ENCODE measurements at places on chromosomes 1 and 21.

GRCh38 chr1:71097428-71097827 lies 16.6 kb upstream of the ZRANB2 start:
- no peak for DNase-seq

DNA sequence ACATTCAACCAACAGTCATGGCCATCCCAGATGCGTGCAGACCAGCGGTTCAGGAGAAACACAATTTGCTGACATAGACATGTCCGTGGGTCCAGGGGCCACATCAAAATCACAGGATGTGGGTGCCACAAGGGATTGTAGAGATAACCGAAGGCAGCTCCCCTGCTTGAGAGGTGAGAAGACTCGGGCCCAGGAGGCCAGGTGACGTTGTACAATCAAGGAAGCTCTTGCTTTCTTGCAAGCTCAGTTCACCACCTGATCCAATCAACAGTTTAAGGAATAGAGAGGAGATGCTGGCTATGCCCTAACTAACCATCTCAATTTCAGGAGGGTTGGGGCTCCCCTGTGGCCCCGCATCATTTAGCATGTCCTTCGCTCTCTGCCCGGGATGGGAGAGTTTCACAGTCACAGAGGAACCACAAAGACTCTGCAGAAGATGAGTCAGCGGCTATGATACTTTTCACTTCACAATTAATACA lies 19.5 kb downstream of the UBASH3A start:
- DNase-seq = no peak

DNA sequence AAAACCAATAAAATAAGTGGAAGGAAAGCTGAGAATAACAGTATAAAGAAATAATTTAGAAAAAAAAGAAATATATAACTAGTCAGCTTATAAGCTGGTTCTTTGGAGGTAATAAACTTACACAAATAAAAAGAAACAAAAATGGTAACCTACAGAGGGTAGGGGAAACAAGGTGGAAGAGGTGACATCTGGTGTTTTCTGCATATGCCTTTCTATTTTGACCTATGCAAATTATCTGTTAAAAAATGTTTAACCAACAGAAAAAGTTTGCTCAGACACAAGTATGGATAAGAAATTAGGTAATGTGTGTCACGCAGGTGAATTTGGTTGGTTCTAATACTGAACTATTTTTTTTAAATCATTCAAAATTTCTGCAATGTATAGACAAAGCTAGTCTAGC lies 53.6 kb upstream of the DMRTA2 start:
- no peak for DNase-seq

GRCh38 chr21:44514746-44515358 lies 25.1 kb downstream of the KRTAP10-1 start:
- no peak for DNase-seq

GRCh38 chr1:3192825-3193224 lies 123.8 kb downstream of the PRDM16 start:
- no peak for DNase-seq

DNA sequence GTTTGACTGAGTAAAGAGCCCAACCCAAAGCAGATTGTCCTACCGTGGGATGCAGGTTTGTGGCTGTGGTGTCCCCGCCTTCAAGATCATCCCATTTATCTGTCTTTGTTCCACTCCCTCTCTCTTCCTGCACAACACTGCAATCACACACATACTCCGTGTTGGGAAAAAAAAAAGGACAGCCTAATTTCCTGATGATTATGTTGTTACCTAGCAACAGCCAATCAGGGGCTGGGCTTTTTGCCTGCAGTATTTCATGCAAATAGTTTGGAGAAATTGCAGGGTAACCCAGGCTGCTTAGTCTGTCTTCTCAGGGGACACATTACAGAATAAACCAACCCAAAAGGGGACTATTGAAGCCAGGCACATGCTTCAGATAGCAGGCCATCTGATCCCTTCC lies 38.3 kb downstream of the PHC2 start:
- DNase-seq = no peak
